ENCODE measurements at places on chromosomes 3 and 15.
A peak's percentile ranks its signal among the peaks of the same experiment; 100 is the strongest.

GRCh38 chr3:166986000-166986399, 394.1 kb downstream of the ZBBX start:
- DNase-seq: no peak

DNA sequence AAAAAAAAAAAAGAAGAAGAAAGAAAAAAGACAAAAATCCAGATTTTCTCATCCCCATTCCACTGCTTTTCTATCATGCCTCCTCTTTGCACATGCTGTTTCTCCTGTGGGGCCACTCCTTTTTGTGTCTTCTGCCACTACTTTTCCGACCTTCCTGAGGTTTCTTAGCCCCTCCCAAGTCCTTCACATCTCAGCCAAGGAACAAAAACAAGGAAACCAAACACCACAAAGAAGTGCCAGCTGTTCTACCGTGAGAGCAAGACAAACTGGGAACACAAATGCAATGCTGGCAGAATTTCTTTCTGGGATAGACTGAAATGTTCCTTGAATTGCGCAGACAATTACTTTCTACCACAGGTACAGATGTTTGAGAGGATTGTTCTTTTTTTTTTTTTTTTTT, 83.2 kb downstream of the MB21D2 start:
- no peak for DNase-seq

- DNase-seq: no peak
Measured at GRCh38 chr3:17979911-17980310, 237.5 kb upstream of the TBC1D5 start.

- no peak for DNase-seq
Measured at GRCh38 chr15:69225355-69226022, 65.1 kb downstream of the GLCE start.

GRCh38 chr3:184172681-184173373, 1.8 kb upstream of the AP2M1 start:
- no peak for DNase-seq

DNA sequence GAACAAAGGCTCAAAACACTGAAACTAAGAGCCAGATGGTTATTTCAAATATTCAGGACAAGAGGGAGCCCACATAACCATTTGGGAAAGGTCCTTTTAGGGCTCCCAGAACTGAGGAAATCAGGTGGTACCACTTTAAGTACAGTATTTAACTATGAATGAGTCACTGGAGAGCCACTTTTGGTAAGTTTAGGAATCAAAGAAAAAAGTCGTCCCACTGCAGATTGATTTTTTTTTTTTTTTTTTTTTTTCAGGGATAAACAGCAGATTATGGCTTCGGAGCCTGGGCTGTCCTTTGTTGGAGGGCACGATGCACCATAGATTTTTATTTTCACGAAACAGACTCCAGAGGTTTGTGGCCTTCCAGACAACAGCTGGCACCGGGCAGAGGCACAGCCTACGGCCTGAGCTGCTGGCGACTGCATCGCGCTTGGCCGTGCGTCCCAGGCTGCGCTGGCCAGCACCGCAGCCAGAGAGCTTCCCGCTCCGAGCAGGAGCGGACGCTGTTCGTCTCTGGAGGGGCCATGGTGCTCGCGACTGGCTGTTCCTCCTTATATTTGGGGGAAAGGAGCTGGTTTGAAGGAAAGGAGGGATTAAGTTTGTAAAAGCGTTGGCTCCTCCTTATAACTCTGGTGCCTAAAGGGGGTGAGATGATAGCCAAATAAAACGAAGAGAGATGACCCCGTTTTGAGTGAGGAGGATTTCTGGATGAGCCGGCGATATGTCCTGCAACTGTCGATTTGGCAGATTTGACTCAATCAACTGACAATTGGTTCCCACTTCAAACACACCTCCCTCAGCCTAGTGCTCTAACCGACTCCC, 152.9 kb upstream of the GOLIM4 start:
- DNase-seq: peak; percentile 28

DNA sequence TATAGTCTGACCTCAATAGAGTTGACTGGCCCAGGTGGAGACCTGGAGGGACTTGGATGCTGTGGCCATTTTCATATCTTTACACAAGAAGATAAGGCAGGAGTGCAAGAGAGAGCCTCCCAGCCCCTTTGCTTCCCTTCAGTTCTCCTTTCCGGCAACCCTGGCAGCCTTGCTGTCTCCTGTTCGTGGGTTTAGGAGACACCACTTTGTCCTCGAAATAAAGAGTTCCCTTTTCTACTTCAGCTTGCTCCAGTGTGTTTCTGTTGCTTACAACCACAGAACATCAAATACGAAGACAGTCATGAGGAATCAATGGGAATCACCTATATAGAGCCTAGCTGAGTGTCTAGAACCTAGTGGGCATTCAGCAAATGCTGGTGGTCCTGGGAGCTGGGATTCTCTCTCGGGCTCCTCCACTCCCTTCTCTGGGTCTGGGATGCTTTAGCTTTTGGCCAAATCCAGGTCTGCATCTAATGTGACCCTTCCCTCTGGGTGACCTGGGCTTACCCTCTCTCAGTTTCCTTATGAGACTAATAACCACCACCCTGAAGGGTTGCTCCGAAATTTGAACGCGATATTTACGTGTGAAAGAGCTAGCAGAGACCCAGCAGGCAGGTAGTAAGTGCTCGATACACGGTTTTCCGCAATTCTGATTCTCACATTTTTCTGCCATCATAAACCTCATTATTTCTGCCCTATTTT, 44.5 kb downstream of the PCSK6 start:
- DNase-seq: no peak

DNA sequence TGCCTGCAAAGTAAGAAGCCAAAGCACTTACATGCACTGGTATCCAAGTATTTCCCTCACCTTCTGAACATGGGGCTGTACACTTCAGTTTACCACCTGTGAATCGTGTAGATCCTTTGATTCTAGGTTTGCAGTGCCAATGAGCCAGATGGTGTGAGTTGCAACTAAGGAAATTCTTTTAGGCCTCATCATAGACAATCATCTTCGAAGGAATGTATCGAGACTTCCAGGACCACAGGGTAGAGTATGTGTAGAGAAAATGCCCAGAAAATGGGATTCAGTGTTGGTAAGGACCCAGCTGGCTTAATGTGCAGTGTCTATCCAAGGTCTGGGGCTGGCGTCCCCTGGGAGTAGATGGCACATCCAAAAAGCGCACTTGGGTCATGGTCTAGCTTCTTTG, 323.2 kb upstream of the TPM1 start:
- no peak for DNase-seq

DNA sequence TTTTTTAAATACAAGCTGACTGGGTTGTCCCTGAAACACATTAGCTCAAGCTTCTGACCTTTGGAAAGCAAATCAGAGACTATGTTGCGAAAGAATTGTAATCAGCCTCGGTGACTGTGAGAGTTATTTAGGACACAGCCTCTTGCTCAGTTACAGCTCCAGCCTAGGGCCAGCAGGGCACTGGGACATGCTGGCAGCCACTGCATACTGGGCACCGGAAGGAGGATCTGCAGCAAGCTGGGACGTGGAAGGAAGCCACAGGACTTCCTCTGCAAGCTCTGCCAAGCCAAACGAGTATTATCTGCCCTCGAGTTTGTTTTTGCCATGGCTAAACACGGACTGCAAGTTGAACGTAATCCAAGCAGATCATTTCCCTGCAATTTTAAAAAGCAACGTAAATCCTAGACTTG, 24.4 kb upstream of the COPG1 start:
- no peak for DNase-seq

DNA sequence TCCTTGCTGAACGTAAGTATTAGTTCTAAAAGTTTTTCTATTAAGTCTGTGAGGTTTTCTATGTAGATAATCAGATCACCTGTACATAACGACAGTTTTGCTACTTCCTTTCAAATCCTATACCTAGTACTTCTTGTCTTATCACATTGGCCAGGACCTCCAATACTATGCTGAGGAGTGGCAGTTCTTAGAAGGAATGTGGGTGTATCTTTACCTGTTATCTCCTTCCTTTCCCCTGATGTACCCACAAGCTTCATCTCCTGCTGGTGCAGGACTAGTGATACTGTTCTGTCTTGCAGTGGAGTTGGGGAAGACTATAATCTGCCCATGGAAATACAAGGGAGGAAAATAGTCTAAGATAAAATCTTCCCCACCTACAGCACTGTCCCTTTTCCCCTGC, 16.8 kb upstream of the CA12 start:
- no peak for DNase-seq

DNA sequence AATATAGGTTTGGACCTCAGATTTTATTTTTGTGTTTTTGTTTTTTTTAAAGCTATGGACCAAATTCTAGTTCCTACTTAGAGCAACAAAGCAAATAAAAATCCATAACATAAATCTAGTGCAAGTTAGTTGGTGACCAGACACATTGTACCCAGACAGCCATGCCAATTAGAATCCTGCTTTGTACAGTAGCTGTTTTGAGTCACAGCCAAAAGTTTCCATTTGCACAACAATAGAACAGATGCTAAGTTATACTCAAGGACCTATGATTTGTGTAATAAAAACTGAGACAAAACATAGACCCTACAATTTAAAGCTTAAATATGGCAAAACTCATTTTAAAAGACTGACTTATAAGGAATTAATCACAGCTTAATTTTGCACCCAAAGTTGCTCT, 513.1 kb upstream of the CBLB start:
- DNase-seq: no peak

Data from progenitor cell of endocrine pancreas (in vitro differentiated cells).